Endothelial cell (in vitro differentiated cells): ENCODE measurements at places on chromosomes 5 and 9.

- peak; percentile 90 for DNase-seq
Measured at GRCh38 chr9:126704892-126705766, 91.4 kb downstream of the LMX1B start.

- DNase-seq = no peak
Measured at GRCh38 chr9:70816891-70817290, 304.5 kb downstream of the TRPM3 start.

- no peak for DNase-seq
Measured at GRCh38 chr9:29060041-29060440, 1486.8 kb upstream of the C9orf72 start.

- DNase-seq = no peak
Measured at GRCh38 chr5:95390812-95391492, at the start of gene FAM81B. TSS of gene FAM81B (plus strand) at chr5:95391366. CDS start at chr5:95391390, 24 bp downstream.

GRCh38 chr9:80407220-80407619 lies 835.5 kb downstream of the TLE4 start:
- DNase-seq = no peak

GRCh38 chr5:17398866-17399835 lies 98.9 kb upstream of the TAF11L2 start:
- no peak for DNase-seq

DNA sequence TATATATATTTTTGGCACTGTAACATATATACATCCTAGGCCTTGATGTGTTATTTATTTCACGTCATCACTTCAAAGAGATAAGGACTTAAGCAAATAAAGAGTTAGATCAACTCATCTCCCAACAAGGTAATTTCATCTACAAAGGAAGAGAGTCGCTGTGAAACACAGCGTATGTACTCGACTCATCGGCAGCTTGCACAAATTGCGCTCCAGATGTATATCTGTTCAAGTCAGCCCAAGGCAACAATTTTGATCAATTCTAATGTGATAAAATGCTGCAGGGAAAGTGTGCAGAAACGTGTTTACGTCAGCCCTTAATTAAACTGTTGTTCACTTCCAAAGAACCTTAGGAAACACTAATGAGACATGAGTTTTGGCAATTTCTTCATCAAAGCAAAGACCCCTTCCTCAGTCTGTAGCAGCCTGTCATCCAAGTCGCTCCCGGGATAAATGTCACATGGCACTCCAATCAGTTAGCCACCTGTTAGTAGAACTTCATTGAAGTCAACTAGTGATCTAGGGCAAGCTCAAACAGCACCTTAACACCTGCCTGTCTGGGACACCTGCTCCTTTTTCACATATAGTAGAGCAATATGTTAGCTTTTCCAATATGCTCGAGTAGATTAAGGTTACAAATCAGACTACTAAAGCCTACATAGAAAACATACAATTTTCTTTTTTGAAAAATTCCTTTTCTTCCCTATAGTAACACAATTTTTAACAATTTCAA lies 182.4 kb downstream of the NFIB start:
- no peak for DNase-seq

- no peak for DNase-seq
Measured at GRCh38 chr5:82252744-82253143, 25.4 kb downstream of the RPS23 start.

DNA sequence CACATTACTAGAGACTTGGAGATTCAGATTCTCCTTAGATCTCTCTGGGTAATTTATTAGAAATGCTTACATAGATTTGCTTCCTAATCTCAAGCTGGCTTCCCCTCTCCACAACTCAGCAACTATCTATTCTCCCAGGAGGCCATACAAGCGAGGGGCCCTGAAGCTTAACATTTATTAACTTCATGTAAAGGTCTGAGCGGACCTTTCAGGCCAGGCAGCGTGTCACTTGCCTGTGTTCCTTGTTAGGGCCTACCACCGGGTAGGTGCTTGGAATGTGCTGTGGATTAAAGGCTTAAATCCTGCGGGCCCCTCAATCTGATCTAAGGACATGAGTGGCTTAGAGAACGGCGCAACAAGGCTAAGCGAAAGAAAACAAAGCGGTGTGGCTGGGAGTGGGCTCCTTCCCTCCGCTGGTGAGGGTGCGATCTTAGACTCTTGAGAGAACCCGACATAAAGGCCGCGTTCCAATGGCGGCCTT lies 712 bp upstream of the HSPA4 start:
- no peak for DNase-seq

DNA sequence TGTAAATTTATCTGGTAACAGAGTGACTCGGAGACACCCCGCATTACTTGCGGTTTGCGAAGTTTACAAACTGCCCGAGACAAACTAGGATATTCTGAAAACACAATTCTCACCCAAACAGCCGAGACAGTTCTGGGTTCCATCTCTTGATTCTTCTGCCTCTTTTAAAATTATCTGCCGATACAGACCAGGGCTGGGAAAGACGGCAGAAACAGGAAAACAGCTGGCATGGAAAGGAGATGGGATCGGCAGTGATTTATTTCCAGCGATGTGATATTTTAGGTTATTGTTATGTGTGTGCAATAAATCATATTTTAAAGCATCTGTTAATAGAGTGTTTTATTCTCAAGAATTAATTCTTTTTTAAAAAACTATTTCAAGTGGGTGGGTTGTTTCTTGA lies 93.3 kb upstream of the LMX1B start:
- no peak for DNase-seq

DNA sequence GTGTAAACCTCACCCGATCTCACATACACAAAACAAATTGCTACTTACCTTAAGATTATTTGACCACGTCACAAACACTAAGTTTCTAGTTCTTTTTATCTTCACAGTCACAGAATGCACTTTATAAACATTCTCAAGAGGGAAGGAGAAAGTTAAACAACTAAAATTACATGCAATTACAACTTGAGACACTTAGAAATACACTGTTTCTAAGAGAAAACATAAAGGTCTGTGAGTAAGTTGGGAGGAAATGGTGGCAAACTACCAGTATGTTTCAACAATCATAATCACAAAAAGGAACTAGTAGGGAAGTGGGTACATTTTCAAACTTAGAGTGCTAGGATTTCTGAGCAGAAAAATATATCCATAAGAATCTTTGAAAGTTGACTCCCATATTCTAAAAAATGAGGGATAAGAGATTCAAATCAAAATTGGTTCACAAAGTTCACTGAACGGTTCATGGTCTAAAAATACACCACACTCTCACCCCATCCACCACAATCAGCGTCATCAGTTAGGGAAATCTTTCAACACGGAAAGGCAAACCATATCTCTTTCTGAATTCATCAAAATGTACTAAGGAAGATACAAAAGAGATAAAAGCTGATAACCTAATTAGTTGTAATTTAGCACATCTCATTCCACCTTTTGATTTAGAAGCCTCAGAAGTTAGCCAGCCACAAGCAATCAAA lies 182.6 kb downstream of the BNC2 start:
- no peak for DNase-seq

DNA sequence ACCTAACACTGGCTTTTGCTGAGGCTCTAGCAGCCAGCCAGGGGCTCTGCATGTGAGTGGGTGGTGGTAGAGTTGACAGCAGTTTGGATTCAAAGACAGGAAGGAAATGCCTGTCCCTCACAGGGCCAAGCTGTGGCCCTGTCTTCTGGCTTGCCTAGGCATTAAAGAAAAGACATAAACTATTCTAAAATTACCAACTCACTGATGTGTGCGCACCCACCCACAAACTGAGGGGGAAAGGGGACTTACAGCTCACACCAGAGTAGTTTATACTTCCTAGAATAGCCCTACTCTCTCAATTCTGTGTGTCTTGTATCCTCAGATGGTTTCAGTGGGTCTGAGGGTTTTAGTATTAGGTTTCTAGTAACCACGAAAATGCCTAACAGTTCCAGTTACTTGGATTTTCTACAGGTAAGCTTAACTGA lies 18.3 kb upstream of the IL13 start:
- no peak for DNase-seq

DNA sequence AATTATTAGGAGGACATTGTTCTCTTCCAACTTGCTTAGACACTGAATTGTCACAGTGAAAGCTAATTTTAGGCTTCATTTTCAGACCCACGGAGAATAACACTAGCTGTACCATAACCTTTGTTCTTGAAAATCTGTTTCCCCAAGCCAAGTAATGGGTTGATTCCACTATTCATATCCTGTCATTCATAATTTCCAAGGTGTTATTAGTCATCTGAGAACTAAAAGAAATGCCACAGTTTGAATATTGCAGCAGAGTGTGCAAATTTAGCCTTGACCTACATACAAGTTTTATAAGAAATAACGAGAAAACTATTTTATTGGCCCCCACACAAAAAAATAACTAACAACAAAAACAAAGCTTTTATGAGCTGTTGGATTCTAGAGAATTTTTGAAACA lies 148.5 kb upstream of the TYRP1 start:
- DNase-seq = no peak

GRCh38 chr5:108625654-108626053 lies 122.0 kb upstream of the FER start:
- no peak for DNase-seq

DNA sequence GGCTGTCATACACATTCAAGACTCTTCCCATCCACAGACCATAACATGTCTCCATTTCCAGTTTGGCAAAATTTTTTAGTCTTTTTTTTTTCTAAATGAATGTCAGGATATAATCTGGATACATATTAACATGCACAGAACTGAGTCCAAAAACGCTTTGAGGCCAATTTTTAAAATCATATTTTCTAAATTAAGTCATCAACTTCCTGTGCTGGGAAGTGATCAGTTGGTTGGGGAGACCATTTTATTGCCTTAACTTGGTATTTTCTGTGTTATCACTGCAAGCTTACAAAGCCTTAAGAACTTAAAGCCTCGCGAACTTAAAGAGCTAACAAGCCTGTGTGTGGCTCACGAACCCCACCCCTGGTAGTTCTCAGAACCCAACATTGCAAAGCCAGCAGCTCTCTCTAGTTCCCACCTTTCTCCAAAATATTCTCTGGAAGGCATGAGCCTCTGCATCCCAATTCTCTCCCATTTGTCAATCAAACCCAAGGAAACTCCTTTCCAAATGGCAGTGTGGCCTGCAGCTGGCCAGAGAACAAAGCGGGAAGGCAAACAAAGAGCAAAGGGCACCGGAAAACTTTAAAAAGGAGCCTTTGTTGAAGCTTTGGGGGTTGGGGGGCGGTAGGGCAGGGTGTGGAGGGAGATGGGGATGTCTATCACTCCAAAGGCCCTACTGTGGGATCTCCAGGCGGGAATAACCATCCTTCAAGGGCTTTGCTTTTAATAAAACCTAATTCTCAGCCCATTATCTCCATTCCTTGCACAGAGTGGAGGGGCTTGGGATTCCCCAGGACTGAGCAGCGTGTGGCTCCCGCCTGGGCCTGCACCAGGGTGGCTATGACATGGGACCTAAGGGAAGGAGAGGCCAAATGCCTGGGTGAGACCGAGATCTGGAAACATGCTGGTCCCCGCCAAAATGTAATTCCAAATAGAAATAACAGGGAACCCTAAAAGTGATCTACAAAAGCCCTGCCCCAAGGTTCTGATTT lies 65.0 kb downstream of the ROR2 start:
- no peak for DNase-seq

- DNase-seq = no peak
Measured at GRCh38 chr5:9356351-9356825, 189.5 kb downstream of the SEMA5A start.

DNA sequence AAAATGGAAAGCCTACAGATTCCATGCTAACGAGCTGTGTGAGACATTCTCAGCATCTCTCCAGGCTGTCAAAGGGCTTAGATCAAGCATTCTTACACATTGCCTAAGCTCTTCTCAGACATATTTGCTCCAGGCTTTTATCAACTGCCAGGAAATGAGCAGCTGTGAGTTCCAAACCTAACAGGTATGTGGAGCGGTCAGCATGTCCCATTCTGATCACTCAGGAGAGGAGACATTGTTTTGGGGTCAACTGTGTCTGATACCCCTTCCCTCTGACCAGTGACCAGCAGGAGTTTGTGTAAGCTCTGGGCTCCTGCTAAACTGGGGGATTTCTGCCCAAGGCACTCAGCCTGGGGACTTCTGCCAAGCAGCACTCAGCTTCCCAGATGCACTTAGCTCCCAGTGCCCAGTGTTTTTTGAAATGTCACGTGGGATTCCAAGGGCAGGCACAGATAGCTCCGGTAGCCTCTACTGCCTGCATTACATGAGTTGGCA lies 229.1 kb downstream of the SEC61B start:
- DNase-seq = no peak

- no peak for DNase-seq
Measured at GRCh38 chr9:128995791-128996190, 32.3 kb downstream of the SH3GLB2 start.

DNA sequence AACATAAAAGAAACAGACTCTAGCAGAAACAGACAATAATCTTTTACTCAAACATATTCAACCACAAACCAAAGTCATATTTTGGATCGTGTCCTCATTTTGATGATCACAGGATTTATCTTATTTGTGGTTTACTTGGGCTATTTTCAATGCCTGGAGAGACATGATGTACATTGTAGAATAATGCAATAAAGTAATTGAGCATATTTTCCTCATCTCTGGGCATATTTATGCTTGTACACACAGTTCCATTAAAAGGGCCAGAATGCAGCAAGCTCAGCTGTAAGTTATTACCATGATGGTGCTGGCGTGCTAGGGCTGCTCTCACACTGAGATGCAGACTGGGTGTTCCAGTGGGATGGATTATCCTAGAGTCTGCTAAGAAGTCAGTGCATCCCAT lies 456.7 kb downstream of the TLE4 start:
- no peak for DNase-seq

DNA sequence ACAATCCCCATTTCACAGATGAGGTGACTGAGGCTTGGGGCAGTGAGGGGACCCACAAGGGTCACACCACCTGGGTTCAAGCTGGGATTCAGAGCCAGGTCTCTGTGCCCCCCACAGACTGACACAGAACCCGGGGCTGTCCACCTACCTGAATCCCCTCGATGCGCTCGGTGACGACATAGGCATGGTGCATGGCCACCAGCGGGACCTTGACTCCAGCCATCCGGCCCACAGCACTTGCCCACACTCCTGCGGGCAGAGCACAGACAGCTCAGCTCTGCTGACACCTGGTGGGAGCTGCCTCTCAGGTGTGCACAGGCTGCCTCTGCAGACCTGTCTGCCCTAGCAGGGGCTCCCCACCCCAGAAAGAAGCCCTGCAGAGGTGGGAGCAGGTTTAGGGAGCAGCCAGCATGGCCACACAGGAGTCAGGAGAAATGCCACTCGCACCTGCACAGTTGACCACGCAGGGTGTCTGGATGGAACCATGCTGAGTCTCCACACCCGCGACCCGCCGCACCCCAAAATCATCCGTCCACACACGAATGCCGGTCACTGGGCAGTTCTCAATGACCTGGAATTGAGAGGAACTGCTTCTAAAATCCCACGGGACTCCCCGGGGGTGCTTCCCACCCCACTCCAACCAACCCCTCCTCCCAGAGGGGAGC lies 8.4 kb downstream of the SARDH start:
- no peak for DNase-seq

DNA sequence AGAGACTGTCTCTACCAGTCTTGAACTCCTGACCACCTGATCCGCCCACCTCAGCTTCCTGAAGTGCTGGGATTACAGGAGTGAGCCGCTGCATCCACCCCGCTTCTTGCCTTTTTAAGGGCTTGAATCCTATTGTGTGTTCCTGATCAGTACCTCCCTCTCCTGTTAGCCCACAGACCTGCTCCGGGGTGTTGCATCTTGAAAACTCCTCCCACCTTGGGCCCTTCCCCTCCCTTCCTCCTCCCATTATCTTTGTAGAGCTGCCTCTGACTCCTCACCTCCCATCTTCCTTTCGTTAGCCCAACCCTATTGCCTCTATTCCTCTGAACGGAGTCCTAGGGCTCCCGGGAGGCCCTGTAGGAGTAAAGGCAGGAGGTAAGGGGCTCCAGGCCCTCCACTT lies 48.5 kb upstream of the NEK6 start:
- DNase-seq = no peak

- no peak for DNase-seq
Measured at GRCh38 chr9:13034694-13035002, 244.8 kb downstream of the MPDZ start.

GRCh38 chr9:5375091-5375490 lies 35.4 kb upstream of the RLN1 start:
- no peak for DNase-seq
